ENCODE measurements at places on chromosomes 1 and 21. TPM values are rescaled to one million over a fixed set of nuclear protein-coding genes. Genes with fewer than 3 reads are reported as not detected.

Gene TEX50
- not detected for polyA plus RNA-seq

Gene SH2D2A
- polyA plus RNA-seq: 1.1 TPM

Gene CLCNKB
- polyA plus RNA-seq: 24.8 TPM

Gene NEK2
- polyA plus RNA-seq: 49.0 TPM

Gene GRIK1
- 0.20 TPM for polyA plus RNA-seq

DNA sequence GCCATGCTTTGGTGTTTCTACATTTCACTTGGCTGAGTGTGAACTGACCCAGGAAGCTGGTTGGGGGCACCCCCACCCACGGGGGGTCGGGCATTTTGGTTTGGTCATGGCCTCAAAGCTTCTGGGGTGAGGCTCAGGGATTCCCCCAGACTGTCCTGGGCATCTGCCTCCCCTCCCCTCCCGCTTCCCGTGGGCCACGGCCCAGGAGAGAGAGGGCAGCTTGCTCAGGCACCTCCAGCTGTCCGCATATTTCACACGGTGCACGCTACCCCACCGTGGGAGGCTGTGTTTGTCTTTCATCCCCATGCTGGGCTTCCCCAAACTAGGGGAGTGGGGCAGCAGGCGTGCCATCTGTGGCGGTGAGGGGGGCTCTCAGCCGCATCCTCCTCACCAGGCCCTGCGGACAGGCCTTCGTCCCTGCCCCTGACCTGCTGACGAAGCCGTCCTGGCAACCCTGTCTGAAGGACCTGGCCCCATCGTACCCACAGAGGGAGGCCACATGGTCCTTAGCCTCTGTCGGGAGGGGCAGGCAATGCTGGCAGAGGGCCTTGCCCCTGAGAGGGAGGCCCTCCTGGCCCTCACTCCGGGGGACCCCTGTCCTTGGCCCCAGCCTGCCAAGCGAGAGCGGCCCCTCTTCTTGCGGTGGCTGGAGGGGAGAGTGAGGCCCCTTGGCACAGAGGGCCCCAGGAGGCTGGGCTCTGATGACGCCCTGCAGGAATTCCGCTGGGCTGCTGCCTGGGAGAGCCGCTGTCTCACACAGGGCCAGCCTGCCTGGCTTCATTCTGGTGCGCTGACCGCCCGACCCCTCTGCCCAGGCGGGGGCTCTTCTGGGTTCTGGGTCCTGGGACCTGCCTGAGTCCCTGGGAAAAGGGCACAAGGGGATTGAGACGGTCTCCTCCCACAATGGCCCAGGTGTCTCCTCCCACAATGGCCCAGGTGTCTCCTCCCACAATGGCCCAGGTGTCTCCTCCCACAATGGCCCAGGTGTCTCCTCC is 22.1 kb downstream of the TP73 start:
- H3K27ac ChIP-seq: no peak overlapping the region
- no peak overlapping the region for H3K4me3 ChIP-seq
- no peaks in the 10 kb centered on the region for H3K4me1 ChIP-seq

DNA sequence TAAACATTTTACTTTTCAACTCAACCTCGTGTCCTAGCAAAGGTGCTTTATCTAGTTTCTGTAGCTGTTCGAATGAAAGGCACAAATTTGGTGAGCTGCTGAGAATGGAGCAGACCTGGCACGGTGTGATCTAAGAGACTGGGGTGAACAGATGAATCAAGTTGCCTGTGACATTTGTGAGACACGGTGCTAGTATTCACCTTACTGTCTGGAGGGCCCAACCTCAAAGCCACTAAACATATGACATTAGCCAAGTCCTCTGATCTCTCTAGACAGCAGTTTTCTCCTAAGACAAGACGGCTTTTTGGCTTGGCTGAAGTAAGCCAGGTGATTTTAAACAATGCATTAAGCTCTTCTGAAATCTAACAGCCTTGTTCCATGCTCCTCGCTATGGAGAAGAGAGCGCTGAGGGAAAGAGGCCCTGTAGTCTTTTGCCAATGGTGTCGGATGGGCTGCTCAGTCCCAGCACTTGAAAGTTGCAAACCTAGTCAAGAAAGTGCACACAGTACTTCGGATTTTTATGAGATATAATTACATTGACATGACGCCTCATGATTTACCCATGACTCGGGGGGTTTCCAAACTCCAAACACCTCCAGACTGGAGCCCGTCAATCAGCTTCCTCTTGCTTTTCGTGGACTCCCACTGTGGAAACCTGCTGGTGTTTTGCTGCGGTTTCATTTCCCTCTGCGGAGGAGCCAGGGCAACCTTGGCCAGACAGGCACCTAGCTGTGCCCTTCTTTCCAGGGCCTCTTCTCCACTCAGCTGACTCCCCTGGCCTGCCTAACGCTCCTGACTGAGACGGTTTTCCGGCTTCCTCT is 794 bp upstream of the TOR3A start:
- peak overlapping the region; percentile 78 for H3K27ac ChIP-seq
- no peaks in the 10 kb centered on the region for H3K27me3 ChIP-seq
- no peaks in the 10 kb centered on the region for H3K36me3 ChIP-seq
- peak overlapping the region; percentile 86 for H3K4me3 ChIP-seq
- DNase-seq: no peak

- no peak for DNase-seq
- no peaks in the 10 kb centered on the region for H3K36me3 ChIP-seq
- no peak overlapping the region for H3K4me3 ChIP-seq
These were observed 99.5 kb downstream of the NGF start for GRCh38 chr1:115238336-115239147.

DNA sequence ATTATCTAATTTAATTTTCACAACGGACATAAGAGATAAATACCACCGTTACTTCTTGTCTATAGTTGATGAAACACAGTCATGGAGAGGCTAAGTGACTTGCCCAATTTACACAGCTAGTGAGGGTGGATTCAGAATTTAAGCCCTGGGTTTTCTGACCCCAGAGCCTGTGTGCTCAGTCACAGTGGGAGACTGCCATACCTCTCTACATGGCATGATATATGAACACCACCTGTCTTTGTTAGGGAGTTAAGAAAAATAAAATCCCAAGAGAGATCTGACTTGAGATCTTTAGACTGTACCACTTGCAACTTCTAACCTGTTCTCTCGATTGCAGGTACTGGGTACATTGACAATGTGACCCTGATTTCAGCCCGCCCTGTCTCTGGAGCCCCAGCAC is 40.3 kb downstream of the LAMC2 start:
- H3K27ac ChIP-seq: no peak overlapping the region
- H3K4me1 ChIP-seq: peaks cover 29% of the 10 kb centered on the region
- no peaks in the 10 kb centered on the region for H3K27me3 ChIP-seq
- H3K4me3 ChIP-seq: no peak overlapping the region
- H3K36me3 ChIP-seq: no peaks in the 10 kb centered on the region

DNA sequence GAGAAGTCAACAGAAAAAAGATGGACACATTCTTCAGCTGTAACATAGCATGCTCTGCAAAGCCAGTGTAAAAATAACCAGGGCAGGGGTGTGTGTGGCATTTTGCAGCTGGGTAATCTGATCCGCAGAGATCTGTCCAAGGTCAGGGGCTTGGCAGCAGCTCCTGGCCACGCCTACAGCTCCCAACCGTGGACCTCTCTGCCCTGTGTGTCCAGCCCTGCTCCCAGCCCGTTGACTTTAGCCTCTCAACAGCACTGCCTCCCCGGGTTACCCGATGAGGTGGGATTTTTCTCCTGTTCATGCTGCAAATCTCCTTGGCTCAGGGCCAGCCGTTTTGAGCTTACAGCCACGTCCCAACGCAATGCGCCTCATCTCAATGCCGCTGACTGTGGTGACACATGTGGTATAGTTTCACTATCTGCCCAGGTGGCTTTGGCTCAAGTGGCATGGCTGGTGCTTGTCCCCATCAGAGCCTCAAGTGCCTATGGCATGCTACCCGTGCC is 68.1 kb downstream of the VWA5B1 start:
- no peaks in the 10 kb centered on the region for H3K36me3 ChIP-seq
- peaks cover 41% of the 10 kb centered on the region for H3K27me3 ChIP-seq
- no peak overlapping the region for H3K4me3 ChIP-seq
- no peak overlapping the region for H3K27ac ChIP-seq
- peak; percentile 91 for DNase-seq
- H3K4me1 ChIP-seq: peaks cover 11% of the 10 kb centered on the region

- H3K4me3 ChIP-seq: no peak overlapping the region
- no peak for DNase-seq
- no peak overlapping the region for H3K27ac ChIP-seq
- H3K4me1 ChIP-seq: no peaks in the 10 kb centered on the region
- H3K36me3 ChIP-seq: no peaks in the 10 kb centered on the region
These were observed 48.6 kb upstream of the EXO1 start for GRCh38 chr1:241799416-241799815.

DNA sequence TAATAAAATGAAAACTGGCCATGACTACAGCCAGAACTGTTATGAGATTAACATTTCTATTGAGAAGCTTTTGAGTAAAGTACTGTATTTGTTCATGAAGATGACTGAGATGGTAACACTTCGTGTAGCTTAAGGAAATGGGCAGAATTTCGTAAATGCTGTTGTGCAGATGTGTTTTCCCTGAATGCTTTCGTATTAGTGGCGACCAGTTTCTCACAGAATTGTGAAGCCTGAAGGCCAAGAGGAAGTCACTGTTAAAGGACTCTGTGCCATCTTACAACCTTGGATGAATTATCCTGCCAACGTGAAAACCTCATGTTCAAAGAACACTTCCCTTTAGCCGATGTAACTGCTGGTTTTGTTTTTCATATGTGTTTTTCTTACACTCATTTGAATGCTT is 164.0 kb downstream of the NEK7 start:
- H3K4me3 ChIP-seq: no peak overlapping the region
- no peak for DNase-seq
- peaks cover 11% of the 10 kb centered on the region for H3K36me3 ChIP-seq
- no peaks in the 10 kb centered on the region for H3K4me1 ChIP-seq
- no peaks in the 10 kb centered on the region for H3K27me3 ChIP-seq

DNA sequence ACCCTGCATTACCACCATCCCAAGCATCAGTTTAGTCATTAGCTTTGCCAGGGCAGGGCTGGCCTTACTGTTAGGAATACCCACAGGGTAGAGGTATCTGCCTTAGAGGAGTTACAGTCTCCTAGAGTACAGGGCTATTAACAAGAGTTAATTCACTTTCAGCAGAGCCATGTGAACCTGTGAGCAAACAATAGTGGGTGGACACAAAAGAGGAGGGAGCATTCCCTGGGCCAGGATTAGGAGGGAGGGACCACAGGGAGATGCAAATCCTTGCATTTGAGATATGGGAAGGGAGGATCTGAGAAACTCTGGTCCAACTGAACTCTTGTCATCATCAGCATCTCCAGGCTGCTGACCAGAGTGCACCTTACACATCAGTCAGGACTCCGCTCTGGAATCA is 51.1 kb upstream of the IGSF21 start:
- no peak for DNase-seq
- H3K36me3 ChIP-seq: no peaks in the 10 kb centered on the region
- peaks cover 39% of the 10 kb centered on the region for H3K27me3 ChIP-seq
- H3K4me1 ChIP-seq: no peaks in the 10 kb centered on the region
- no peak overlapping the region for H3K27ac ChIP-seq
- H3K4me3 ChIP-seq: no peak overlapping the region

DNA sequence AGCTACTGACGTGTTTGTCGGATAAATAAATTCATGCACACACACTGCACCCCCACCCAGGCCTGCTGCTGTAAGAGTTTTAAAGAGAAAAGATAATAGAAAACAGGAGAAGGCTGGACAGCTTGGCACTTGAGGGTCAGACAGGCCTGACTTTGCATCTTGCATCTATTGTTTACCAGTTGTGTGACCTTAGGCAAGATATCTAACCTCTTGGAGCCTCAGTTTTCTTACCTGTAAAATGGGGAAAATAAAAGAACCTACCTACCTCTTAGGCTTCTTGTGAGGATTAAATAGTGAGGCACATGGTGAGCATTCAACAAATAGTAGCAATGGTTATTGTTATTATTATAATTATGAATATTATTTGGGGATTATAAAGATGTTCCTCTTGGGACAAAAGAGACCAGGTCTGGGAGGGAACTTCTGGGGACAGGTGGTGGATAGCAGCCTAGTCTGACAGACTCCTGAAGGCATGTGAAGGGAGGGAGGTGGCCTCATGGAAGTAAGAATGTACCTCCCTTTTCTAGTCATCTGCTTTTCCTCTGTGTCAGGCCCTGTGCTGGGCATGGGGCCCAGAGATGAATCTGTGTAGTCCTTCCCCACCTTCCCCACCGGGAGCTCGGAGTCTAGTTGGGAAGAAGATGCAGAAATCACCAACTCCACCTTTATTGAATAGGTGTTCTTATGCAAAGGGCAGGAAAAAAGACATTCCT is 18.3 kb upstream of the EPB41 start:
- H3K4me3 ChIP-seq: no peak overlapping the region
- no peaks in the 10 kb centered on the region for H3K36me3 ChIP-seq
- peaks cover 9% of the 10 kb centered on the region for H3K4me1 ChIP-seq
- H3K27ac ChIP-seq: no peak overlapping the region

- H3K27ac ChIP-seq: no peak within 1 kb of the TSS
- peak within 1 kb of the TSS; percentile 43 for H3K4me3 ChIP-seq
These were observed at the start of gene PRRX1 for GRCh38 chr1:170664093-170664827. Gene PRRX1 (plus strand): TSS chr1:170664131. CDS start chr1:170664219, 88 bp downstream.

DNA sequence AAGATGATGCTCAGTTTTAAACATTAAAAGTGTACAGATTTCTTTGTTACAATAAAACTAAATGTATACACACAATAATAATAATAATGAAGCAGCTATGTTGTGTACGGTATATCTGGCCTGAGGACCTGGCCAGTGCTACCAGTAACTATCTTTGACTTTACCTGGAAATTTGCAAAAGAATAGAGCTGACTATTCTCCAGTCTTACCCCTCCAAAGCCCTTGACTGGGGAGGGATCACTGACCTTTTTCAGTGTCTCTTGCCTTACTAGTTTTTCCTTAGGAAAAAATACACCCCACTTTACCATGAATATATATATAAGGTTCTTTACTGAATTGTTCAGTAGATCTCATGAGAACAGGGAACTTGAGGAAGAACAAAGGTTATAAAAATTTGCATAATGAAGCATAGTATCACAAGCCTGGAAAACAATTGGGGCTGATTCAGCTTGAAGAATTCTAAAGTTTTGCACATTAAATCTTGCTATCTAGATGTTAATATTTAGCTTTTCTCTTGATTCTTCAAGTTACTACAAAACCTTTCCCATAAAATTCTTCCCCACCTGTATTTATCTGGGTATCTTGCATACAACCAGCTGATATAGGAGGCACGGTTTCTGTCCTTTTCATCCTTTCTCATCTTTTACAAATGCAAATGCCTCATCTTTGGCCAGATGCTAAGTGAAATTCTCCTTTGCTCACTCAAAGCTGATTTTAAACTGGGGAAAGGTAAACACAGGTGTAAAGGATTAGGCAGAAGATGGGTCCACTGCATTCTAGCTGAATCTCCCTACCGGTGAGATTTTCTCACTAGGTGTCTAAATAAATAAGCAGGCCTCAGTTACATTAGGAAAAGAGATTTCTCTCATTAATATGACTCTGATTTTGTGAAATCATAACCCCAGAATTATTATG is 25.0 kb upstream of the SLAMF1 start:
- no peak overlapping the region for H3K4me3 ChIP-seq
- H3K27me3 ChIP-seq: peaks cover 3% of the 10 kb centered on the region
- H3K4me1 ChIP-seq: no peaks in the 10 kb centered on the region
- DNase-seq: no peak

DNA sequence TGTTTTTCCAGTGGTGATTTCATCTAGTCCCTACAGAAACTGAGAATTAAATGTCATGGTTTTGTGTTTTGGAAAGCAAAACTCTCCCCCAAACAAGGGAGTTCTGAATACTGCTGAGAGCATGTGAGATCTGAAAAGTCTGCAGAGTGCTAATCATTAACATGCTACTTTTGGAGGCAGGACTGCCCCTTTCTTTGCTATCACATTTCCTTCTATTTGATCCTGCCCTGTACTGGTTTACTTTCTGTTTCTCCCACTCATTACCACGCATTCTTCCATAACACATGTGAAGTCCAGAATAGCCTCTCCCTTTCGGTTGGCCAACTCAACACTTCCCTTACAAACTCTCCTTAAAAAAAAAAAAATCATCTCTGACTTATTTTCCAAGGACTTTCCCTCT is 63.6 kb downstream of the GADD45A start:
- no peaks in the 10 kb centered on the region for H3K36me3 ChIP-seq
- peak; percentile 83 for DNase-seq
- no peaks in the 10 kb centered on the region for H3K27me3 ChIP-seq
- H3K4me1 ChIP-seq: peaks cover 66% of the 10 kb centered on the region

Measured in cardiac muscle cell (in vitro differentiated cells and primary cell).